ENCODE measurements at places on chromosomes 11 and 22.
A peak's percentile ranks its signal among the peaks of the same experiment; 100 is the strongest.

GRCh38 chr22:22329792-22330191 lies 85.2 kb downstream of the VPREB1 start:
- DNase-seq = no peak

GRCh38 chr11:100681064-100681502 lies 6.0 kb upstream of the ARHGAP42 start:
- peak; percentile 8 for DNase-seq

- DNase-seq = no peak
Observed at GRCh38 chr11:128297091-128297651, 290.2 kb downstream of the ETS1 start.

DNA sequence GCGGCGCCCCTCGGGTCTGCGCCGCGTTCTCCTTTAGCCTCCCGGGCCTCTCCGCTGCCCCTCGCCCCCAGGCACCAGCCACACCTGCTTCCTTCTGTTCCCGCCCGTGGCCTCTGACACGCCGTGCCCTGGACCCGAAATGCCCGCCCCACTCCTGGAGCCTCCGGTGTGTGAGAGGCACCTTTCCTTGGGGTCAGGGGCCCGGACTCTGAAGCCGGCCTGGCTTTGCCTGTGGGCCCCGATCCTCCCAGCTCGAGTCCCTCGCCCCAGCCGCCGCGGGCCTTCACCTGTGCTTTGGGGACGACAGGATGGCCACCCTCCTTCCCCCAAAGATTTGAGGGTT lies 661 bp upstream of the CDPF1 start:
- DNase-seq = no peak
